ENCODE measurements at places on chromosomes 6 and 20.

- no peak for DNase-seq
Measured at GRCh38 chr6:106800379-106800778, 171.0 kb downstream of the QRSL1 start.

DNA sequence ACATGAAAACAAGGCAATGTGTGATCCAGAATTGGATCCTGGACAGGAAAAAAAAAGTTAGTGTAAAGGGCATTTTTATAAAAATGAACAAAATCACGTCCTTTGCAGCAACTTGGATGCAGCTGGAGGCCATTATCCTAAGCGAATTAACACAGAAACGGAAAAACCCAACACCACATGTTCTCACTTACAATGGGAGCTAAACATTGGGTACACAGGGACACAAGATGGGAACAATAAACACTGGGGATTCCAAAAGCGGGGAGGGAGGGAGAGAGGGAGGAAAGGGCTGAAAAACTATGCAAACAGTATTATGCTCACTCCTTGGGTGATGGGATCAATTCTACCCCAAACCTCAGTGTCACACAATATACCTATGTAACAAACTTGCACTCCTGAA lies 91.4 kb upstream of the BTBD3 start:
- no peak for DNase-seq

GRCh38 chr6:161057103-161058091 lies 65.8 kb downstream of the MAP3K4 start:
- no peak for DNase-seq

DNA sequence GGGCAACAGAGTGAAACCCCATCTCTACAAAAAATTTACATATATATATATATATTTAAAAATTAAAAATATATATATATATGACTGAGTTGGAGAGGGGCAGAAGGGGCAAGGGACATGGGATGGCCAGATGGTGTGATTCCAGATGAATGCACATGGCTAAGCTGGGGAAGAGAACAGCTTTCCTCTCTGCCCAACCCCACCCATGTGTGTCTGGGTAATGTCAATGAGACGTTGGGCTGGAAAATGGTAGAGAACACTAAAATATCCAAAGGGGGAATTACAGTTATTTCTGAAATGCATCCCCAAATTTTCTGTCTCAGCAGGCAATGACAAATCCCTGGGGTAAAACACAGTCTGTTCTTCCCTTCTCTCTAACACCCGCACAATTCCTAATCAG lies 31.2 kb upstream of the CCND3 start:
- no peak for DNase-seq

GRCh38 chr6:28747631-28748157 lies 176.1 kb downstream of the TRIM27 start:
- peak; percentile 55 for DNase-seq

DNA sequence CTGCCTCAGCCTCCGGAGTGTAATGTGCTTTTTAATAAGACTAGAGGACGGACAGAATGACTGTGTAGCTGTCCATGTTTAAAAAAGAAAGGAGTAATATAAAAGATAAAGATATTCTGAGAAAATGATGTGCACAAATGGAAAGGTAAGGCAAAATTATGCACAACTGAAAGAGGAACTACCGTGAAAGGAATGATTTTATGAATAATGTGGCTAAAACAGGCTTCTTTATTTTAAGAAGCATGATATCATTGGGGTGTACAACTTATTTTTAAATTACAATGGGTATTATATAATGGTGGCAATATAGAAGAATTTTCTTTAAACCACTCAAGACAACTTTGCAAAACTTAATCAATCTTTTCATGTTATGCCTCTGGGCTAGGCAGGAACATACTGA lies 78.1 kb downstream of the FIG4 start:
- peak; percentile 74 for DNase-seq

- no peak for DNase-seq
Measured at GRCh38 chr20:50670126-50670862, 21.0 kb downstream of the RIPOR3 start.

DNA sequence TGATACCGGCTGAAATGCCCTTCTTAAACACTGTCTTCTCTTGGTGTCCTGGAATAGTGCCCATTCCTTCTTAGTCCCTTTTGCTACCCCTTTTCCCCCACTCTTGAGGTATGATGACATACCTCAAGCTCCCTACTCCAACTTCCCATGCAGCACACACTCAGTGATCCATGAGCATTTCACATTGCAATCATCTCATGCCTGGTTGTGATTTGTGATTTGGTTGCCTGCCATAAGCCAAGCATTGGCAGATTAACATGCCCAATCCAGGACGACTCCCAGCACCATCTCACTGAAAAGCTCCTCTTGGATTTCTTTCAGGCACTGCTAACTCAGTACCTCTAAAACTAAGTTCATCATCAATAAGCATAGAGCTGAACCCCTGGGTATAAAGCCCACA lies 14.7 kb upstream of the PTPRA start:
- DNase-seq: no peak

GRCh38 chr6:68697394-68697793 lies 62.3 kb downstream of the ADGRB3 start:
- DNase-seq: no peak

- DNase-seq: no peak
Measured at GRCh38 chr20:58116505-58116904, 111.9 kb downstream of the ANKRD60 start.

GRCh38 chr6:159908979-159909378 lies 18.2 kb downstream of the MAS1 start:
- DNase-seq: no peak

- no peak for DNase-seq
Measured at GRCh38 chr20:62606551-62607201, 35.6 kb upstream of the SLCO4A1 start.

DNA sequence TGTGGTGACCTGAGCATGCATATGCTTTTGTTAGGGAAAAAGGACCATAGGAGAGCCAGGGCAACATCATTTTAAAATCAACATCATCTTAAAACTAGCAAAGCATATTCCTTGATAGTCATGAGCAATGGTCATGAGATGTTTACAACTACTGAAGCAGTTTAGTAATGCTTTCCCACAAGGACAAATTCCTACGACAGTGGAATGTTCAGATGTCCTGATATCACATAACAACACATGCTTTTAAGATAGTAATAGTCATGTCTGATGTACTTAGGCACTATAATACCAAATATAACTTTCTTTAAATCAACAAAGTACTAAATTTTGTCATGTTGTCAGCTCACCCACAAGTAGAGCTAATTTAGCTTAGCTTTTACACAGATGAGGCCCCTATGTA lies 370.3 kb downstream of the HTR1B start:
- no peak for DNase-seq

DNA sequence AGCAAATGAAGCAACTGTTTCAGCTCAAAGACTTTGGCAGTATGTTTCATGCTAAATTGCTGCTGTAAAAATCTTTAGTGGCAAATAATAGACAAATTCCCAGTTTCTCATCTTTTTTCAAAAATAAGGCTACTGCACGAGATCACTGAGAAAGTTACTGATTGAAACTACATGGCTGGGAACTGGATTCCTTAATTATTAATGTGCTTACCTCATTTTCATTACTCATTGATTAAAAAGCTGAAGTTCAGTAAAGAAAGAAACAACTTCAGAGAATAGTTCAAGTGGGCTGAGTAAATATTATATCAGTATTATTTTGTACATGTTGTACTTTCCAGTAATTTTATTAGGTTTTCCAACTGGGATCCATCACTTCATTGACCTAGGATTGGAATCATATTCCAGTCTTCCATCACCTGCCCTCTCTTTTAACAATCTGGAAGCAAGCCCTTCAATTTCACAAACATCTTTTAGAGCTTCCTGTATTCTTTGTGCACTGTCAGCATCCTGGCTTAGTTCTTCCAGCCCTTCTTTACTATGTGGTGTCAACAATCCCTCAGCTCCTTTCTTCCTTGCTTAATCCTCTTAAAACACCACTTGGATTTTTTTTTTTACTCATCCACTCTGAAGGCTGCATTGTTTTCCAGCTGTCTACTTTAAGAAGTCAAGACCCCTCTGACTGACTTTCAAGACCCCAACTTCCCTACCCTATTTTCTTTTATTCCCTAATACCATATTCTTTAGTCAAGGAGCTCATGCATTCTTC lies 4.3 kb downstream of the MEI4 start:
- no peak for DNase-seq

- DNase-seq: no peak
Measured at GRCh38 chr6:55108134-55109130, 65.9 kb upstream of the HCRTR2 start.

DNA sequence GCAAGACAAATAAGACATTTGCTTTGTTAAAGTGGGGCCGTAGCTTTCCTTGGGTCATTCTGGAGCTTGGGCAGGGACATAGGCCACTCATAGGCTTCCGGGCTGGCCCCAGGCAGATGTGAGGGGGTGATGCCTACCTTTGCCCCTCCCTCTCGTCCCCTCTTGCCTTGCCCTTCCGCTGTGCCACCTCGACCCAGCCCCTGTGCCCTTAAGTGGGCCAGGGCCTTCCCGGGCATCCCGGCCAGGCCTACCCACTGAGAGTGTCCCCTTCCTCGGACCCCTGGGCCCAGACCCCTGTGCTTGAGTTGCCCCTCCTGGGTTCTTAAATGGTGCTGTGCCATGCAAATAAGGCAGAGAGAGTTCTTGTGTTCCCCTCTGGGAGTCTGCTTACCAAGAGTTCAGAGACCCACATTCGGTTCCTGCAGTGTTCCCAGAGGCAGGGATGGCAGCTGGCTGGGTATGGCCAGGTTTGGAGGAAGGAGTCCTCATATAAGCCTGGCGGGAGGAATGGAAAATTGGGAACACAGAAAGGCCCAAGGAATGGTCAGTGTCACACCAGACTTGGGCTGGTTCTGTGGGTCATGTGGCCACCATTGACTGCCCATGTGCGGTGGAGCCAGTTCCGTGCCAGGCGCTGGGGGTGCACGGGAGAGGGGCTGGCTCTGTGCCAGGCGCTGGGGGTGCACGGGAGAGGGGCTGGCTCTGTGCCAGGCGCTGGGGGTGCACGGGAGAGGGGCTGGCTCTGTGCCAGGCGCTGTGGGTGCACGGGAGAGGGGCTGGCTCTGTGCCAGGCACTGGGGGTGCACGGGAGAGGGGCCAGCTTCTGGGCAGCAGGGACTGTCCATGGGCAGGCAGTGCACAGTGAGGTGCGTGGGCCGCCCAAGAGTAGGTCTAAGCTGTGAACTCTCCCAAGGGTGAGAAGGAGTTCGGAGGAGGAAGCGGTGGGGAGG lies 173.5 kb upstream of the SNX9 start:
- no peak for DNase-seq

DNA sequence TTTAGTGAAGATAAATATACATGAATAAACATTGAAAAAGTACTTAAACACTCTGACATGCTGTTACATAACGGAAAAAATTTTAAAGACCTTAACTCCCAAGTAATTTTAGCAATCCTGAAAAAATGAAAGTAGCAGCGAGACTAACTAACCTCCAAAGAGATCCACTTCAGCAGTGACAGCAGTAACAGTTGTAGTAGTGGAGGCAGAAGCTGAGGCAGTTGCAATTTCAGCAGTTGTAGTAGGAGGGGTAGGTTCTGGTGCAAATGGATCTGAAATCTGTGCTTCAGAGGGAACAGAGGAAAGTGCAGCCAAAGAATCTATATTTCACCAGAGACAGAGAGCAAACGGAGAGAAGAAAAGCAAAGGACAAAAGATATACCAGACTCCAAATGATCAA lies 88.8 kb downstream of the PRSS35 start:
- no peak for DNase-seq

- DNase-seq: no peak
Measured at GRCh38 chr20:50317116-50317515, 126.5 kb downstream of the CEBPB start.

- no peak for DNase-seq
Measured at GRCh38 chr6:138690975-138691594, 82.5 kb upstream of the CCDC28A start.

DNA sequence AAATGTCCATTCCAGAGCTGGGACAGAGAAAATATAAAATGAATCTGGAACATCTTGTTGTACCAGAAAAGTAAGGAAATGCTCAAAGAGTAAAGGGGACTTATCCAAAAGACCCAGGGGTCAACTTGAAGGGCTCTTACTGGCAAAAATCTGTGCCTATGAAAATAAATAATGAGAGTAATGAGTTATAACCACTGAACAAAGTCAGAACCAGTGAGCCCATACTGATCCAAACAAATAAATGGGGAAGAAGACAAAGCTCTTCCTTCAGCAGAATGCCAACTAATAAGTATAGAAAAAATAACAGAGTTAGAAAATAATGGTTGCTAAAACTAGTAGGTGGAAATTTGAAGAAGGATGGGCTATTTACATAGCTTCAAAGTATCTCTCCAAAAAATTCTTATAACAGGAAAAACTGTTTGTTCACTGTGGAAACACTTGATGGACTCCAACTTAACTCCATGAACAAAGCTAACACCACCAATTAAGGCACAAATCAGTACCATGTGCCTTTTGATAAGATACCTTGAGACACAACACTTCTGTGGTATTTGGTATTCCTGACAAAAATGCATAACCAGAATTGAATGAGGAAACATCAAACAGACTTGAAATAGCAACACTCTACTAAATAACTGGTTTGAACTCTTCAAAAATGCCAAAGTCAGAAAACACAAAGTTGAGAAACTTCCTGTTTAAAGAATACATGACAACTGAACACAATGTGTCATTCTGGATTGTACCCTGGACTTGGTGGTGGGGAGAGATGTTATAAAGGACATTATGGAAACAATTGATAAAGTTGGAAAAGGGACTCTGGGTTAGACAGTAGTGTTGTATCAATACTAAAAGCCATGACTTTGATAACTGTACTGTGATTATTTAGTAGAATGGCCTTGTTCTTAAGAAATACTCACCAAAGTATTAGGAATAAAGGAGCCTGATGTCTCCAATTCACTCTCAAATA lies 197.5 kb downstream of the ISM1 start:
- no peak for DNase-seq

GRCh38 chr20:6868861-6869260 lies 101.4 kb downstream of the BMP2 start:
- DNase-seq: no peak

- DNase-seq: no peak
Measured at GRCh38 chr6:74415056-74415455, 719.1 kb downstream of the CD109 start.

GRCh38 chr6:119161438-119161837 lies 83.0 kb upstream of the FAM184A start:
- DNase-seq: no peak

- DNase-seq: no peak
Measured at GRCh38 chr20:9054176-9054575, 14.7 kb upstream of the PLCB4 start.

DNA sequence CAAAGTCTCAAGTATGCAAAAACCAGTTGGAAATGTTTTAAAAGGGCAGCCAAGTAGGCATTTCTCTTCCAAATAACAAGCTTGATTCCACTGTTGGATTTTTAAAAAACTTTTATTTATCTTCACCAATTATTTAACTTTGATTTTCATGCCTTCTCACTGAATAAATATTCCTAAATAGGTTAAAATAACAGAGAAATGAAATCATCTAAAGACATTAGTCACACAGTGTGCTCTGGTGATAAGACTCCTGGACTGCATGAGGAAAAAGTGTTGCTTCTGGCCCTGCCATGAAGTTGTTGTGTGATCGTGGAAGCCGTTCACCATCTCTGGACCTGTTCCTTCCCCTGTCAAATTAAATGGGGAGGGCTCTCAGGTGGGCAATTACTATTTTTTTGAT lies 33.8 kb upstream of the IGF2R start:
- DNase-seq: no peak
